Activated CD4-positive, alpha-beta T cell treated with anti-CD3 and anti-CD28 coated beads for 4 hours (primary cell): ENCODE measurements at places on chromosomes 2 and 18.

GRCh38 chr2:25419678-25420242 is 78.0 kb upstream of the DNMT3A start:
- no peak for DNase-seq

- no peak for DNase-seq
Measured at GRCh38 chr2:123840574-123840973, 184.5 kb upstream of the CNTNAP5 start.

GRCh38 chr2:17736989-17737388 is 16.6 kb downstream of the SMC6 start:
- DNase-seq: no peak

- no peak for DNase-seq
Measured at GRCh38 chr2:110903548-110903947, 171.2 kb downstream of the ACOXL start.

- no peak for DNase-seq
Measured at GRCh38 chr2:82994151-82994550, 1464.9 kb downstream of the SUCLG1 start.

GRCh38 chr2:109472974-109473373 is 140.8 kb downstream of the SEPTIN10 start:
- DNase-seq: no peak

DNA sequence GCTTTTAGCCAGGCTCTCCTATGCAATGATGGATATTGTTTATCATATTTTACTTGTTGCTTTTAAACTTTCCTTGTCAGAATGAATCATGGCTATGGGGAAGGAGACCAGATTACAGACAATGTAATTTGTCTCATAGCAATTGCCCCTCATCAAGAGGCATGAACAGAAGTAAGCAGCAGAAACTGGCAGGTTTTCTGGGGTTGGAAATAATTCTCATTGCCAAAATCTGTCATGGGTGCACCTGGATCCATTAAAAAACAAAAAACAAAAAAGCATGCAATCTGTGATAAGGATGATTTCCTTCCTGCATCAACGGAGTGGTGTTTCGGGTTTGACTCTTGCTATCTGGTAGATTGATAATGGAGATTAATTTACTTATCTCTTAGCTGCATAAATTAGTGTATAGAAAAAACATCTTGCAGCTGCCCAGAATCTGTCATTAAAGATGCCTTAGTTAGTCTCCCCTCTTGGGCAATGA is 419.6 kb downstream of the SOX11 start:
- no peak for DNase-seq

DNA sequence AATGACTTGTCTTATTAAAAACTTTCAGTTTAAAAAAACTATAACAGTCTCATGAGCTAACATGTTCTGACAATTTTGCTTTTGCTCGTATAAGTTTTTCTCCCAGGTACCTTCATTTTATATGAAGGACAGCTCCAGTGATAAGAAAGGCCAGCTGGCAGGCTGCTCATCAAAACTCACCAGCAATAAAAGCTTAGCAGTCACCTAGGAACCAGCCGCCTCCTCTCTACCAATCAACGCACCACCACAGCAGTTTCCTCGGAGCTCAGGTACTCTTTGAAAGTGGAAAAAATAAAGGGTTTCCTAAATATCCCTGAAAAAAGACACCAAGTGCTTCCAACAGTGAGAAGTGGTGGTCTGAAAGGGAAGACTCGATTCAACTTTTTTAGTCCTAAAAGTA is 100.9 kb upstream of the CCDC150 start:
- no peak for DNase-seq

GRCh38 chr18:69876490-69876889 is 71.2 kb downstream of the CD226 start:
- no peak for DNase-seq

GRCh38 chr2:229141424-229142025 is 129.6 kb downstream of the PID1 start:
- DNase-seq: no peak

DNA sequence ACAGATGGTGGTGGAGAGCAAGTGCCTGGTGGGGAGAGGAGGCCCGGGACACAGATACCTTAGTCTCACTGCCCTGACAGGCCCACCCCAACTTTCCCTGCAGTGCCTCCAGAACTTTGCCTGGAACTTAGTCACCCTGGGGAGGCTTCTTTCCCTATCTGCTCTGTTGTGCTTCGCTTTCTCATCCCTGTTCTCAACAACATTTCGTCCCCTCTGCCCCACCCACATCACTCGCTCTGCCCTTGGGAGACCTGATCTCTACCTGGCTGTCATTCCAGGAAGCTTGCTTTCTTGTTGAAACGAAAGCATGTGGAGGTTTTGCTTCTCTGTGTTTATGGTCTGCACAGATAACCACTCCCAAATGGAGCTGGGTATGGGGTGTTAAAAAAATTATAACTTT is 93.8 kb downstream of the PRKCE start:
- DNase-seq: no peak

- DNase-seq: no peak
Measured at GRCh38 chr18:41155910-41156851, 798.9 kb upstream of the PIK3C3 start.

- DNase-seq: no peak
Measured at GRCh38 chr2:20231598-20232026, 6.7 kb upstream of the SDC1 start.

GRCh38 chr2:223633656-223634055 is 31.5 kb upstream of the SCG2 start:
- DNase-seq: no peak

- DNase-seq: no peak
Measured at GRCh38 chr2:195633573-195633870, 23.5 kb upstream of the SLC39A10 start.

DNA sequence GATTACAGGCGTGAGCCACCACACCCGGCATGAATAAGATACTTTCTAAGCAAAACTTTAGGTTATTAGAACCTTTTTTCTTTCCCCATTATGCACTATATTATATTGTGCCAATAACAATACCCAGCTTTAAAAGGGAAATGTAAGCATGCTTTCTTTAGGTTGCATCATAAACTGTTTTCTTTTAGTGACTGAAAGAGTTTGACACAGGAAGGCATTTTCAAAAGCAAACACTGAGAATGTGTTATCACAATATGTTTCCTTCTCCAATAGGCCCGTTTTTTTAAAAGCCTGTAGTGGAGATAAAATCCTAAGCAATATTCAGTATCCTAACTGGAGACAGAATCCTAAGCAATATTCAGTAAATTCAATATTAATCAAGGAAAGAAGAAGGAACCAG is 16.7 kb upstream of the EPB41L5 start:
- DNase-seq: no peak

DNA sequence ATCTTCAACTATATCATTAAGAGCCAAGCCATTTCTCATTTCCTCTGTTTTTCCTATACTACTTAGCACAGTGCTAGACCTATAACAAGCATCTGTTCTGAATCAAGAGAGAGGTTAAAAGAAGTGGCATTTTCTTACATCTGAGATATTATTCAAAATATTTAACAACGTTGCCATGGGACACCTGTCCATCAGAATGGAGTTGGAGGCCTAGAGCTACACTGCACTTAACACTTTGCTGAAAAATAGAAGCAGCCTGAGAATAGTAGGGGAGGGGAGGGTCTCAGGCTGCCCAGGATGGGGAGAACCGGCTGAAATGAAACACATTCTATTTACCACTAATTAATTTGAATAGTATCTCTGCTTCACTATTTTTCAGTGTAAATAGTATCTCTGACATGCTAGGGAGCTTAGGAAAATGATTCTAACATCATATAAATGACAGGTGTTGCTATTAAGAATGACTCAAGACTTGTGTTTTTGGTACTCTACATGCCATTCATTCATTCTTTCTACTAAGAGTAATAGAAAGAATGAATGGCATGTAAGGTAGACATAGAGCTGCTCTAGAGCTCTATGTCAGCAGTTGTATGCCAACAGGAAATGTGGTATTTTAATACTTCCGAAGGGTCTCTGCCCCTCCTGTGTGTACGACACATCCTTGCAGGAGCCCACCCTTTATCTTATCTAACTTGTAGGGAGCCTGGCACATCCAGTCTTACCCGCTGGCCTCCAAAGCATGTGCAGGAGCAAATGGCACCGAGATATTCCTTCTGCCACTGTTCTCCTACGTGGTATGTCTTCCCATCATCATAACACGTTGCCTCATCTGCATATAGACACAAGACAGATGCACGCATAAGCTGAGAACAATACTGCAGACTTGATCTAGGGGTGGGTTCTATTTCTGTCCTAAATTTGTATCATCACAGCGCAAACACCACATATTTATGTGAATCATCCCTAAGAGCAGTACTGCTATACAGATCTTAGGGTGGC is 52.6 kb downstream of the ATIC start:
- DNase-seq: no peak

DNA sequence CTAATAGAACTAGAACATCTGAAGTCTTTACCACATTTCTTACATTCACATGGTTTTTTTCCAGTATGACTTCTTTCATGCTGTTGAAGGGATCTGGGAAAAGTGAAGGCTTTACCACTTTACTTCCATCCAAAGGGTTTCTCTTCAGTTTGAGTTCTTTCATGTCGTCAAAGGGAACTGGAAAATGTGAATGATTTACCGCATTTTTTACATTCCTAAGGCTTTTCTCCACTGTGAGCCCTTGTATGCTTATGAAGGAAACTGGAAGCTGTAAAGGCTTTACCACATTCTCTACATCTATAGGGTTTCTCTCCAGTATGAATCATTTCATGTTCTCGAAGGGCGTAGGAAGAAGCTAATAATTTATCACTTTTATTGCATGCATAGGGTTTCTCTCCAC is 46.7 kb downstream of the NBEAL1 start:
- no peak for DNase-seq

DNA sequence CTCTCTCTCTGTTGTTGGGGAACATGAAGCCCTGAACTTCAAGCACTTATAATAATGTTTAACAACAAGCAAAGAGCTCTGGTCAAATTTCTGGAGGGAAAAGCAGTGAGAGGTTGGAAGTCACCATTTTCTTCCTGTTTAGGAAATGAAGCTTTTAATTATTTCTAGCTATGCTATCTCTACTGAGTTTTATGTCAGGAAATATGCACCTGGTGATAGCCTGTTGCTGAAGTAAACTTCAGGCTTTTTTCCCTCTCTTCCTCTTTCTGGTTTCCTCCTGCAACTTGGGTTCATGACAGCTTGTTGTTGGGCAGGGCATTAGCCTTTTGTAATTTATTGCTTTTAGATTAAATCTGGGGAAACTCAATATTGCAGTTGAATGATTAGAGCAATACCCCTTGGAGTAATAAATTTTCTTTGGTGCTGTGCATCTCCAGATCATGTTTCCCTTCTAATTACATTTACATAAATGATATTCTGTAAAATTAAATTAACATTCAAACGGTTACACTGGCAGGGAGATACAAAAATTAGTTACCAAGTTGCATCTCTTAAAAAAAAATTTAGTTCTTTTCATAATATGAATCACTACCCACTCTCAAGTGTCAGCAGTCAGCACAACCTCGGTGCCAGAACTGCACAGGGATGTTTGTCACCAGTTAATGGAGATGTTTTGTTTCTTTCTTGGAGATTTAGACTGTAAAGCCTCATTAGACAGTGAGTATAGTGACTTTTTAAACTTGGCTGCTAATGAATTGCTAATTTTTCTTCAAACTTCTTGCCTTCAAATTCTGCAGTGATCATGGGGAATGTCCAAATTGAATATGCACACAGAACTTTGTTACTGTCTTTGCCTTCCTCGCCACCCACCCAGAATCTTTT is 466.6 kb upstream of the ETAA1 start:
- no peak for DNase-seq

DNA sequence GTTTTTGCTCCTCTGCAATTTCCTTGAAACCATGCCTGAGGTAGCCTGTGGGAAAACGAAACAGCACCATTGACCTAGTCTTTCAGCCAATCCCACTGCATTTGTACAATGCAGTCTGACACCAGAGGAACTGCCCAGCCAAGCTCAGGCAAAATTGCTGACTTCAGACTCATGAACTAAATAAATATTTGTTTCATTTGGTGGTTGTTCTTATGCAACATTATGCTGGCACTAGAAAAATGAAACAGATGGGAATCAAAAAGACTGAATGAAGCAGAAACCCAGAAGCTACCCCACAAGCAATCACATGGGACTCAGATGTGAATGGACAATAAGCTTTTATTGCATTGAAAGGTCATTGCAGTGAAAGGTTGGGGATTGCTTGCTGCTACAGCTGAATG is 1.7 kb downstream of the NAT8 start:
- no peak for DNase-seq

- no peak for DNase-seq
Measured at GRCh38 chr2:37631698-37632097, 39.7 kb downstream of the CDC42EP3 start.

- no peak for DNase-seq
Measured at GRCh38 chr2:171244970-171245782, 84.5 kb upstream of the TLK1 start.

GRCh38 chr2:95041824-95042442 is 16.4 kb downstream of the MAL start:
- no peak for DNase-seq

- no peak for DNase-seq
Measured at GRCh38 chr18:79797518-79798345, at the start of gene KCNG2. TSS of gene KCNG2 (plus strand) at chr18:79797938. CDS start at chr18:79863668, 65,730 bp downstream.

- no peak for DNase-seq
Measured at GRCh38 chr18:25843791-25844190, 246.6 kb downstream of the SS18 start.

- DNase-seq: no peak
Measured at GRCh38 chr2:1915196-1915595, 170.9 kb upstream of the PXDN start.

DNA sequence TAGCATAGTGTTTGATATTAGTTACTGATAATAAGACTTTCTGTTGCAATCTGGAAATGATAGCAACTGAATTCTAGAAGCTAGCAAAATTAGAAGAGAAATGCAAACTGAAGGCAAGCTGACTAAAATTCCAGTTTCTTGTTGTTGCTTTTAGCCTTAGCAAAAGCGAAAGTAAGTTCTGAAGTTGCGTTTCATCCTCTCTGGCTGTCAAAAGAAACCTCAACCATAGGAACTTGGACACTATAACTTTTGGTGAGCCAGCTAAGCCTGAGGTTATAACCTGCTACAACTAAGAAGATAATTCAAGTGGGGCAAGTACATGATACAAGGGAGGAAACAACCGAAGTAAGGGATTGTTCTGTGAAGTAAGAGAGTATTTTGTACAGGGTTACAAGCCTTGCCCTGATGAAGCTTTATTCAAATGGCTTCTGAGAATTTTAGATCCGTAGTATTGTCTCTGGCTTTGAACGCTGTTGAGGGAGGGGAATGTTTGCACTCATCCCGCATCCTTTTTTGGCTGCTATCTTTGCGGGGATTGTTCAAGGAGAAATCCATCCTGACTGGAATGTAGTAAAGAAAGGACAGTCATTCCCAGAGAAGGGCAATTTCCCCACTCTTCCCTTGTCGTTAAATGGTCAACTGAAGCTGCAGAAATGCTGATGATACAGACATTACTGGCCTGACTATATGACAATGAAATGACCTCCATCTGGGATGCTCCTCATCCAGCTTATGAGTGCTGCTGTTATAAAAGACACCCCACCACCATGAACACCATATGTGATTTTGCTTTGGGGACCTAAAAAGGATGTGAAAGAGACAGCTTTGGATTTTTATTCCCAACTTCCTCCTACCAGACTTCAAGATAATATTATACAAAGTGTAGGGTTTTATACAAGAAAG is 7.0 kb upstream of the TMX3 start:
- DNase-seq: no peak
